ENCODE measurements at places on chromosomes 4 and X. TPM values are rescaled to one million over a fixed set of nuclear protein-coding genes. Genes with fewer than 3 reads are reported as not detected.

DNA sequence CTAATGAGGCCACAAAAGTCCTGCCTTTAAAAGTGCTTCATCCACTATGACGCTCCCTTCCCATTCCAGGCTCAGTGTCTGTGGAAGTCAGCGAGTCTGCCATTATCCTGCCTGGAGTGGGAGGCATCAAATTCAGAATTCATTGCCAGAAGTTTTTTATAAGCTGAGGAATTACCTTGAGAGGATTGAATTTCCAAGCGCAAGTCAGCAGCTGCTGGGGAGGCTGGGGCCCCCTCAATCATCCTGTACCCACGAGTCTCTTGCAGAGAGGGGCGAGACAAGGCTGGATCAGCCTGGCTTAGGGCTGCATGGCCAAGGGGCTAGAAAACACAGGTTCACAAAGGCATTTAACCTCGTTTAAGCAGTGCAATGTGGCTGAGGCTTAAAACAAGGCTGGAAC, 170.5 kb upstream of the NOCT start:
- no peak for DNase-seq

- DNase-seq, result no peak
These were observed 276.3 kb downstream of the STPG2 start for GRCh38 chr4:97866821-97867556.

DNA sequence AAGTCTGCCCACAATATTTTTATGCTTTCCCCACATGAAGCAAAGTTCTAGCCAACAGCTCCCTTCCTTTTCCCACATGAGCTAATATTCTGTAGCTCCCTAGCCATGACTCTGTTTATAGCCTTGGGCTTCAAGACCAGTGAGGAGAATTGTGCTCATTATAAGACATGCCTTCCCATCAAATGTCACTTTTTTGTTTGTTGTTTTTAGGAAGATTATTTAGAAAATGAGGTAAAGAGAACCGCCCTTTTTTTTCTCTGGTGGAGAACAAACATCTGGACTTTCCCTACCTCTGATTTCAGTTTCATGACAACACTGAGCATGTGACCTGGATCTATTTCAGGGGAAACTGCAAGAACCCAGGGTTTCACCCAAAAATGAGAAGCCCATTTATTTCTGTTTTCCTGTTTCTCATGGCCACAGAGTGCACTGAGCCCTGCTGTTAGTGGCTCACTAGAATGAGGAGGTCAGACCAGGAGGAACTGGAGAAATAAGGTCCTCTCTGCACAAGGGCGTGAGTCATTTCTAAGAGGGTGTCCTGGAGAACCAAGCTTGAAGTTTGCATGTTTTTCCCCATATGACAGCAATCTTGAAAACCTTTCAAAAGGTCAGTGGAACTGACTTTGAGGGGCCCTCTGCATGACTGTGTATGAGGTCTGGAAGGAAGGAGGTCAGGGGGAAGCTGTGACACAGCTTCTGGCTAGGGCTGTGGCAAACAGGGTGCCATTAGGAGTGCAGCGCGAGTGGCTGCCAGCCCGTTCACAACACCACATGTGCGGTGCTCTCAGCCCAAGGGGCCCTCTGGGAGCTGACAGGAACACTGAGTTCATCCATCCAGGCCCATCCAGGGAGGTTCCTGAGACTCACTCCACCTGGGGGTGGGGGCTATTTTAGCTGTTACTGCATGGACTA, 55.2 kb downstream of the CHST7 start:
- DNase-seq, result no peak

- DNase-seq, result no peak
These were observed 18.6 kb upstream of the RNF128 start for GRCh38 chrX:106707771-106708454.

DNA sequence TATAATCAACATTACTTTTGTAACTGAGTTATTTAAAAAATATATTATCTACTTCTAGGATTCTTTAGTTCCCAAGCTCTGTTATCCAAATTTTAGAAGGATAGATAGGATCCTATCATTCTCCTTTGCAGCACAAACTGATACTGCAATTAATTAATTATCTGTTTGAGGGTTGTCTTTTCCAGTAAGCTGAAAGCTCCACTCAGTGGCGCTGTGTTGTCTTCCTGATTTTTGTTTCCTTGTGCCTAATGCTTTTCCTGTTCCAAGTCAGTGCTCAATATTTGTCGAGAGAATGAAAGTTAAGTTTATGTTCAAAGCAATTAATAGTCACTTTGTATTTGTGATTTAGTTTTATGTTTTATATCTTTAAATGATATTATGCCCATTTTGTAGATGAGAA, 107.4 kb upstream of the ANK2 start:
- DNase-seq, result no peak

- no peak for DNase-seq
These were observed 713.8 kb downstream of the RAB28 start for GRCh38 chr4:12770351-12770750.

- no peak for DNase-seq
These were observed 239.0 kb upstream of the HTR2C start for GRCh38 chrX:114344756-114345349.

DNA sequence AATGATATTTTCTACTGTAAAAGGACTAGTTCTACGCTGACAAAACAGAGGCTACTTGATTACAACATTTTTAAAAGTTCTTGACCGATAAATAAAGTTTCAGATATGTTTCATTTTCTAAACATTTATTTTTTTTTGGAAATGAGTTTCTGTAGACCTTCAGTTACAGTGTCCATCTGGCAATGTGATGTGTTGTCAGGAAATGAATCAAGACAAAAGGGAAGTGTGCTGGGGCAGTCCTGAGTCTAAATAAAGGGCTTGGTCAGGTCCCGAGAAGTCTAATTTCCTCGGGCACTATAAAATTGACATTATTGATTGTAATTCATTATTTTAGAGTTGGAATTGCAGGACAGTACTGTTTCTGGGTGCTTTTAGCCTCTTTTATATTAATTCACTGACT, 57.0 kb upstream of the FTHL17 start:
- DNase-seq, result no peak

- no peak for DNase-seq
These were observed 28.9 kb upstream of the APELA start for GRCh38 chr4:164847967-164848649.

DNA sequence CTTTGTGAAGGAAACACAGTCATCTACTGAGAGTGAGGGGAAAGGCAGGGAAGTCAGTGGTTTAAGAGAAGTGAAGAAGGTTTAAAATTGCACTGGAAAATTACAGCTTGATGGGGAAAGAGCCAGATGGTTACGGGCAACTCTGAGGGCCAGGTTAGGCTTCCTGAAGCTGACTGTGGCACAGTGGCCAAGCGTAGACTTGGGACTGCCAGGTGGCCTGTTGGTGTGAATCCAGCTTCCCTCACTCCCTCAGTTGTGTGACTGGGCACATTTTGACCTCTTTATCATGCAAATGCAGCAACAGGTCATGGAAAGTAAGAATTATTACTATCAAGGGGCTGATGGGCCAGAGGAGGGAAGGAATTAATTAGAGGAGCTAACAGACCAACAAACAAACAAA, 390.1 kb downstream of the UNC5C start:
- DNase-seq, result no peak

DNA sequence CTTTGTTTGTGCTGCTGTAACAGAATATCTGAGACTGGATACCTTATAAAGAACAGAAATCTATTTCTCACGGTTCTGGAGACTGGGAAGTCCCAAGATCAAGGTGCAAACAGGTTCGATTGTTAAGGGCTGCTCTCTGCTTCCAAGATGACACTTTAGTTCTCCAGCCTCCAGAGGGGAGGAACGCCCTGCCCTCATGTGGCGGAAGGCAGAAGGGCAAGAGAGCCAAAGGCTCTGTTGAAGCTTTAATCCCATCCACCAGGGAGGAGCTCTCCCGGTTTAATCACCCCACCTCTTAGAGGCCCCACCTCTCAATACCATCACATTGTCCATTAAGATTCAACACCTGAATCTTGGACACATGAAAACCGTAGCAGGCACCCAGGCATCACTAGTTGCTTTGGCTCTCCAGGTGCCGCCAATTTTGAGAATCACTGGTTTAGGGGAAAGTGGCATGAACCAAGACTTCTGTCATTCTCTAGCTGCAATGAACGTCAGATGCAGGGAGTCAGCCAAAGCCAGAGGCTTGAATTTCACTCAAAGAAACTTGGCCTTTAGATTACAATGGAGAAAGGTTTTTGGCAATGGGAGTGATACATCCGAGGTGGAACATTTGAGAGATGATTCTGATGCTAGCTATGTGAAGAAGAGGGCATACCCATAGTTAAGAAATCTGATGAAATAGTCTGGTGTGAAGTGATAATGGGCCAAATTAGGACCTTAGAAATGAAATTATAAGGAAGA, 15.7 kb downstream of the FHL1 start:
- DNase-seq, result peak; percentile 31

DNA sequence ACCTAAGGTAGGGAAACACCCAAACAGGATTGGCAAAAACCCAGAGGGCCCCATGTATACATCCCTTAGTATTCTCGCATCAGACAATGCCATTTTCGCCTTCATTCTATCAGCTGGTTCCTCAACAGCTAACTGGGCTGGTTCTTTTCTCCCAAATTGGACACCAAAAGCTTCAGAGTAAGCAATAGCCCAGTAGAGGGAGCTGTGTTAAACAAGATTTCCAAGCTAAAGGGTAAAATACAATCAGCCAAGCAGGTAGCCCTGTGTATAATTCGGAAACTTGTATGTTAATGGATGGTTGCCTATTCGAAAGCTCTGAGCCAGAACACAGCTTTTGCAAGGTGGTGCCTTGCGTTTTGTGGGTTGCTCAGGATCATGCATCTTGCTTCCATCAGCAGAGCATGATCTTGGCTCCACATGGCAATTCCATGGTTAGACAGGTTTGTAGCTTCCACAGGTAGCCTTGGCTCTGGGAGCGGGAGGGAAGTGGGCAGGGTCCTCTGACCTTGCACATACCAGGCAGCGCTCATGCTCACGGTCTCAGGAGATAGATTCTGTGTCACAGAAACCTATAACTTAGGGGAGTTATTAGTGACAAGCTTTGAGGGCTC, 115.2 kb upstream of the LNX1 start:
- DNase-seq, result no peak

GRCh38 chr4:83025563-83025962, 9.4 kb upstream of the COPS4 start:
- no peak for DNase-seq

DNA sequence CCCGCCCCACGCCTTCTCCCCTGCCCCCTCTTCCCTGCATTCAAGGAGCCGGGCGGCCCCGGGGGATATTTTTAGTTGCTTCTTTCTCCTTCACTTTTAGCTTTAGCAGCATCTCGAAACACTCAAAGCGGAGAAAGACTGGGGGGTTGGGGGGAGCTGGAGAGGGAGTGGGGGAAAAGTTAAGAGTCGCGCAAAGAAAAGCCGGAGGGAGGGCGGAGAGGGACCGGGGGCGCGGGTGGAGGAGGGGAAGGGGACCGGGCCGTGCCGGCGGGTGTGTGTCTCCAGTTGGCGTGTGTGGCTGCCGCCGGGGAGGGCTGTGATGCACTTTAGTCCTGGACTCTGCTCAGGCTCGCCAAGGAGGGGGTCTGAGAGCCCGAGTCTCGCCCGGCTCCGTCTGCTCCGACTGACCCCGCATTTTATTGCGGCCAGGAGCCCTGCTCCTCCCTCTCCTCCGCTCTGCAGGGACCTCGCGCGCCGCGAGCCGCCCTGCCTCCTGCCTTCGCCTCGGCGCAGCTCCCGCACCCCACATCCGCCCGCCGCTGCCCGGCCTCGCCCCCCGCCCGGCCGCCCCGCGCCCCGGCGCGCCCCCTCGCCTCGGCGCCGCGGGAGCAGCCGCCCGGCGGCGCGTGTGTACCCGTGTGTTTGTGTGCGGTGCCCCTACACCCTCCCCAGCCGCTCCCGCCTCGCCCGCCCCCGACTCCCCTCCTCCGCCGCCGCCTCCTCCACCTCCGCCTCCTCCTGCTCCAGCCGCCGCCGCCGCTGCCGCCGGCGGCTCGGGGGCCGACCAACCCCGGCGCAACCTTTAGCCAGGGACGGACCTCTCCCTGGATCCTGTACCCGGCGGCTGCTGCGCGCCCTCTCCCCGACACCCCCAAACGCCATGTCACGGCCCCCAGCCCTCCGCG, 1.4 kb downstream of the ZNF827 start:
- peak; percentile 33 for DNase-seq

DNA sequence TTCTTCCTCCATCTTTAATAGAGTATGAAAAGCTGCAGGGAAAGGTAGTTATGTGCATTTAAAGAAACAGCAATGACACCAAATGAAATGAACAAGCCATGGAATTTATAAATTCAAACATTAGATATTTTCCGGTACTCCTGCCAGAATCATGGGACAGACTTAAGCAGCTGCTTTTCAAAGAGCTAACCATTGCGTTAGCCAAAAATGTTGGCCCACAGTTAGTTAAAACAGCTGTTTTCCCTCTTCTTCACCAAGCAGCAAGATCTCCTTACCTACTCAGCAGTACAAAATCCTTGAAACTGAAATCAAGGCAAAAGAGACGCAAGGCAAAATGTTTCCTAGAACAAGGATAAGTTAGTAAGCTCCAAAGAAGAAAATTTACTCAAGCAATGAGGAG, 64.0 kb downstream of the MANBA start:
- DNase-seq, result no peak

- no peak for DNase-seq
These were observed 5.4 kb downstream of the PGK1 start for GRCh38 chrX:78109458-78109857.

- DNase-seq, result no peak
These were observed 335.0 kb upstream of the TENM3 start for GRCh38 chr4:181908168-181908567.

DNA sequence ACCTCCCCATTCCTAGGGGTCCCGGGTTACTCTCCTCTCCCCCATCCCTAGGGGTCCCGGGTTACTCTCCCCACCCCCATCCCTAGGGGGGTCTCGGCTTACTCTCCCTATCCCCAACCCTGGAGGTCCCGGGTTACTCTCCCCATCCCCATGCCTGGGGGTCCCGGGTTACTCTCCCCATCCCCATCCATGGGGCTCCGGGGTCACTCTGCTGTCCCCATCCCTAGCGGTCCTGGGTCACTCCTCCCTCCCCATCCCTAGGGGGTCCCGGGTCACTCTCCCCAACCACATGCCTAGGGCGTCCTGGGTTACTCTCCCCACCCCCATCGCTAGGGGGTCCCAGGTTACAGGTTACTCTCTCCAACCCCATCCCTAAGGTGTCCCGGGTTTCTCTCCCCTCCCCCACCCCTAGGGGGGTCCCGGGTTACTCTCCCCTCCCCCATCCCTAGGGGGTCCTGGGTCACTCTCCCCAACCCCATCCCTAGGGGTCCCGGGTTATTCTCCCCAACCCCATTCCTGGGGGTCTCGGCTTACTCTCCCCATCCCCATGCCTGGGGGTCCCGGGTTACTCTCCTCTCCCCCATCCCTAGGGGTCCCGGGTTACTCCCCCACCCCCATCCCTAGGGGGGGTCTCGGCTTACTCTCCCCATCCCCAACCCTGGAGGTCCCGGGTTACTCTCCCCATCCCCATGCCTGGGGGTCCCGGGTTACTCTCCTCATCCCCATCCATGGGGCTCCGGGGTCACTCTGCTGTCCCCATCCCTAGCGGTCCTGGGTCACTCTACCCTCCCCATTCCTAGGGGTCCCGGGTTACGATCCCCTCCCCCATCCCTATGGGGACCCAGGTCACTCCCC, 821 bp downstream of the ASMTL start:
- no peak for DNase-seq

The SPOCK3 gene
- total RNA-seq, result not detected

The CT47B1 gene
- not detected for total RNA-seq

The FUNDC1 gene
- total RNA-seq, result 10.2 TPM

The BMPR1B gene
- total RNA-seq, result not detected

The TRPC5OS gene
- not detected for total RNA-seq

The BEX5 gene
- total RNA-seq, result 1.8 TPM

The FHIP1A gene
- 0.11 TPM for total RNA-seq

The BEX4 gene
- 8.7 TPM for total RNA-seq

The IRAK1 gene
- 258 TPM for total RNA-seq

The XAGE2 gene
- total RNA-seq, result not detected

The EGF gene
- total RNA-seq, result 0.16 TPM

The CDKL2 gene
- total RNA-seq, result not detected

The IL2RG gene
- 276 TPM for total RNA-seq

The CA5B gene
- total RNA-seq, result 3.7 TPM

The STPG2 gene
- not detected for total RNA-seq
